ENCODE measurements at places on chromosomes 1 and 21. TPM values are rescaled to one million over a fixed set of nuclear protein-coding genes. Genes with fewer than 3 reads are reported as not detected.

- no peak for DNase-seq
Observed at GRCh38 chr1:82260051-82260450, 459.3 kb downstream of the ADGRL2 start.

DNA sequence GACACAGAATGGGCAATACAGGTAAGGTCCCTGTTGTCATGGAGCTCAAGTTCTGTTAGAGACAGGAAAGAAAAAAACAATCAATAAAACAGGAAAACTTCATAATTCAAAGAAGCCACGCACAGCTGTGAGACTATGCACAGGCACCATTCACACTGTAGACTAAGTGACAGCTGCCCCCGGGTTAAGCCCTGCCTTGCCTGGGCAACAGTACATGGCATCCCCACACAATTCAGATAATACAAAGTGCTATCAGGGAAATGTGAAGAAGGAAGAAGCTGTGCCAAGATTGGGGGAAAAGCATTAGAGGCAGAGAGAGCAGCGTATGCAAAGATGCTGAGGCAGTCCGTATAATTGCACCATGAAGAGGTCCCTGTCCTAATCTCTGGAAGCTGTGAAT, 9.0 kb upstream of the KCNE2 start:
- DNase-seq = no peak

DNA sequence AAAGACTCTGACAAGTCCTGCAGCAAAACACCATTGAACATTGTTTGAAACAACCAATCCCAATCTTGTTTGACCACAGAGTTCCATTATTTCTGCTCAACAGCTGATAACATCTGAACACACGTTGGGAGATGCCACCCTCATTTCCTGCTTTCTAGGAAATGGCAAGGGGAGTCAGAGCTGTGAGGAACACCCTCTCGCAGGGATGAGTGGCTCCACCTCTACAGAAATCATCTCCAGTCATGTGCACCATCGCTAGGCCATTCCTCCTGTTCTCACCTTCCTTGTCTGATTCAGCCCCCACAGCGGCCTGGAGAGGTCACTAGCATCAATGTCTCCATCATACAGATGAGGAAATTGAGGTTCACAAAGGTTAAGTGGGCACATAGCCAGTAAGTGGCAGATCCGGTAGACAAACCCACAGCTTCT, 22.4 kb upstream of the RUNX3 start:
- no peak for DNase-seq

DNA sequence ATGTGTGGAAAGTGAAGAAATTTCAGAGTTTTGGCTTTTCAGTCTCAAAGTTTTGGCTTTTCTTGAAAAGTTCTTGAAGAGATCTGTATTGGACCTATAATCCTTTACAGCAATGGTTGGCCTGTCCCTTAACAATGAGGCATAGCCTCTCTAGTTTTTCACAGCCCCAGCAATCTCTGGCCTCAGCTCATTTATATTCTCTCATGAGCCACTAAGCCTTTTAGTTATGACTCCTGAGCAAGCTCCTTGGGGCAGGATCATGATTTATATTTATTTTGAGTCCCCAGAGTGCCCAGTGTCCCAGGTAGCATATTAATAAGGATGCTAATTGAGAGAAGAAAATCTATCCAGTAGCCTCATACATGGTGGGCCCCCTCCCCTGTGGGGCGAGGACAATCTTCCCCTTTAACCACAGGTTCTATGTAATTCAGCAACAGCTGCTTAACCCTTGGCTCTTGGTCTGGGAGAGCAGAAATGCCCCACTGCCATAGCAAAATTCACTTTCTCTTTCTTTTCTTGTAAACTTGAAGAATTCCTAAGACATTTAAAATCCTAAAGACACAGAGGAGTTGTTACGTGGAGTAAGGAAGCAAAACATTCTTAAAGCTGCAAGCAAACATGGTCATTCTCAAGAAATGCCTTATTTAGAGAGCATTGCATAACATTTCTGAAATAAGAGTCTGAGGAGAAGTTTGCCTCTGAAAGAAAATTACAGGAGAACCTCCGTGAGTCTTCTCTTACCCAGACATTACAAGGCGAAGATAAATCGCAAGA, 6.3 kb downstream of the NGF start:
- no peak for DNase-seq

The HTR1D gene
- polyA plus RNA-seq = 0.23 TPM

GRCh38 chr1:40258445-40258769, 371 bp downstream of the ZMPSTE24 start:
- DNase-seq = peak; percentile 11

The HTR6 gene
- 1.6 TPM for polyA plus RNA-seq

DNA sequence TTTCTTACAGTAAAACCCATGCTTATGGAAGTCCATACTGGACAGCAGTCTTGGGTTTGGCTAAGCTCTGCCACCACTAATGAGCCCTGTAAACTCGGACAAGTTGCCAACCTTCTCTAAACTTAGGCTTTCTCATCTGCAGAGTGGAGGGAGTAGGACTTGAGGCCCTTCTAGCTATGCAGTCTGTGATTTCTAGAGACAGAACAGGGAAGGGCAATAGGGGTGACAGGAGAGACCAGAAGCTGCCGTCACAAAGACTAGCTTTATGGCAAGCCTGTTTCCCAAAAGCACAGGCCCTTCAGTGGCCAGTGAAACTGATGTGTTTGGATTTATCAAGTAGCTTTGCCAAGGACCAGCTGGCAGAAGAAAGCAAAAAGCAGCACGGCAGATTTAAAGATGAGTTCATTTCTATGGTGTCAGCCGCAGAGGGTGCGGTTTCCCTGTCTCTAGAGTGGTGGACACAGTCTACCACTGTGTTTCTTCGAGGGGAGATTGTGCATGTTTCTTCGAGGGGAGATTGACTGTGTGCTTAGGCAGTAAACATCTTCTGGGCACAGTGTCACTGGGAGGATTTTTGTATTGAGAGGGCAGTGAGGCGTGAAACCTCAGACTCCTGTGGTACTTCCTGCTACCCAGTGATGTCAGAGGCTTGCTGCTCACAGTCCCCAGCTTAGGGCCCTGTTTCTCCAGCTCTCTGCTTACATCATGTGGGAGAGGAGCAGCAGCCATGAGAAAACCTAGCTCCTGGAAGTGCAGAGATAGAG, 119.0 kb downstream of the ROR1 start:
- DNase-seq = peak; percentile 54

DNA sequence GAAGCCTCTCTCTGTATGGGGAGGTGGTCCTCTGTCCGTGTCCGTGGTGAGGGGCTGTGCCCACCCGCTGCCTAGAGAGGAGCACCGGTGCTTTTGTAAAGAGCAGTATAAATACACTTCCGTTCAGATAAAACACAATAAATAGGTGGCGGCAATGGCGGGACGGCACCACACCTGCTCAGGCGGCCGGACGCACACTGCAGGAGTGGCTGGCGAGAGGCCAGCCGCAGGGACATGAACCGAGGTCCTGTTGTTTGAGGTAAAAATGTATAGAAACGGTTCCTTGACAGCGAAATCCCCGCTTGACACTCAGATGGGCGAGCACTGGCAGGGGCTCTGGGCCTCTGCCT, 40.8 kb downstream of the KRTAP10-1 start:
- DNase-seq = no peak

The PAQR6 gene
- 6.0 TPM for polyA plus RNA-seq

DNA sequence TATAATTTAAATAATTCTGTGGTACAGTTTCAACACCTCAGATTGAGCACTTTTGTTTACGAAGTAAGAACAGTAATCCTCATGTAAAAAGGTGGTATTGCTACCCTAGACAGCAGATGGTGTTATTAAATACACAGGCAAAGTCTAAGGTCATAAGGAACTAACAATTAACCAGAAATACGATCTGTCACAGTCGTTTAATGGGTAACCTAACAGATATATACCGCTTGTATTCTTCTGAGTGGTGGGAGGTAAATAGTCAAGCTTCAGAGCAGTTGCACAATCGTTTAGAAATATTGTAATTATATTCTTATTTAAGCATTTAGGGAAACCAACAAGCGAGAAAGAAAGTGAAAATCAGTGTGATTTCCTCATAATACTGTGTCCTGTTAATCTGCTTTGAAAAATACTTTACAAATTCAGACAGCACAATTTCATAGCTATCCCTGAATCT, 9.8 kb upstream of the IRF2BP2 start:
- DNase-seq = peak; percentile 78

GRCh38 chr21:25898671-25899070, 163.9 kb downstream of the GABPA start:
- no peak for DNase-seq

GRCh38 chr1:218817691-218818465, 355.8 kb upstream of the LYPLAL1 start:
- no peak for DNase-seq

GRCh38 chr1:67165468-67166041, 699 bp upstream of the IL23R start:
- no peak for DNase-seq

GRCh38 chr1:159922511-159923202, 2.6 kb downstream of the TAGLN2 start:
- peak; percentile 61 for DNase-seq

DNA sequence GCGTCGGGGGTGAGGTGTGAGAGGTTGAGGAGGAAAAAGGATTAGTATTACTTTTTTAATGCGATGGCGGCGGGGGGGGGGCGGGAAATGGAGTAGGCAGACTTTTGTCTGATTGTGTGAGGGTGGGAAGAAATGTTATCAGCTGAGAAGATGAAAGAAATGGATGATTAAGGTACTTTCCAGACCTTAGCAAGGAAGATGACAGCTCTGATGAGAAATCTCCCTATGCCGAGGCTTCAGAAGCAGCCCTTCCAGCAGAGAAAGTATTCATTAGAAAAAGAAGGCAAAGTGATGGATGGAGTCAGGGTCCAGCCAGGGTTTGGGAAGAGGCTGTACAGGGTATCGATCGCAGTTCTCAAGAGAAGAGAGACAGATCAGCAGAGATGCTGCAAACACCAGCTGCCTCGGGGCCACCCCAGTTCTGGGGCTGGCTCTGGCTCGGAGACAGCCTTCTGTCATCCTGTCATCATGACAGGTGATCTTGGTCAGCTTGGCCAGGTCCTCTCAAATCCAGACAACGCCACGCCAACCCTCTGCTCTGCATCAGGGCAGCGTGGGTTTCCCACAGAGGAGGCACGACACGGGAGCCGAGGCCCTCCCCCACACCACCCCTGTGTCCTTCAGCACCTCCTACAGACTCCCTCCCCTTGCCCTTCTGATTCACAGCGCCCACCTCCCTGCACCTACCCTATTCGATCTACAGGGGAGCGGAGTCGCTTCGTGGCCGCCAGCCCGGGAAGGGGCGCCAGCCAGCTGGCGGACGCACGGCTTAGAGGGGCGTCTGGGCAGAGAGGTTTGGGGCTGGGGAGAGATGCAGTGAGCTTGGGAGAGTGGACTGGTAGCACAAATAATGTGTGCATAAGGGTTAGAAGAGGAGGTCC, 674 bp upstream of the ATXN7L2 start:
- no peak for DNase-seq

DNA sequence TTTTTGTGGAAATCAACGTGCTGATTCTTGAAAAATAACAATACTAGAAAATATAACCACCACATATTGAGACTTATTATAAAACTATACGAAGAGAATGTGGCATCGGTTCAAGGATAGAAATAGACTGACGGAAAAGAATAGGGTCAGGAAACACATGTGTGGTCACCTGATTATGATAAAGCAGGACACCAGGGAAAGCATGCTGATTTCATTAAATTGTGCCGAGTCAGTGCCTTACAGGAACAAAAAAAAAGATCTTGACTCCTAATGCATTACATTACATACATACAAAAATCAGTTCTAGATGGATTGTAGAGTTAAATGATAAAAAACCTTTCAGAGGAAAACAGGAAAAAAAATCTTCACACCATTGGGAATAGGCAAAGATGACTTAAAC, 43.5 kb upstream of the SERPINC1 start:
- no peak for DNase-seq

DNA sequence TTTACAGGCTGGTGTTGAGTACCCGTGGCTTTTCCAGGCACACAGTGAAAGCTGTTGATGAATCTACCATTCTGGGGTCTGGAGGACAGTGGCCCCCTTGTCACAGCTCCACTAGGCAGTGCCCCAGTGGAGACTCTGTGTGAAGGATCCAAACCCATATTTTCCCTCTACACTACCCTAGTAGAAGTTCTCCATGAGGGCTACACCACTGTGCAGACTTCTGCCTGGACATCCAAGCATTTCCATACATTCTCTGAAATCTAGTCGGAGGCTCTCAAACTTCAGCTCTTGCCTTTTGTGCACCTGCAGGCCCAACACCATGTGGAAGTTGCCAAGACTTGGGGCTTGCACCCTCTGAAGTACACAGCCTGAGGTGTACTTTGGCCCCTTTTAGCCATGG, 227.8 kb downstream of the BACH1 start:
- no peak for DNase-seq

DNA sequence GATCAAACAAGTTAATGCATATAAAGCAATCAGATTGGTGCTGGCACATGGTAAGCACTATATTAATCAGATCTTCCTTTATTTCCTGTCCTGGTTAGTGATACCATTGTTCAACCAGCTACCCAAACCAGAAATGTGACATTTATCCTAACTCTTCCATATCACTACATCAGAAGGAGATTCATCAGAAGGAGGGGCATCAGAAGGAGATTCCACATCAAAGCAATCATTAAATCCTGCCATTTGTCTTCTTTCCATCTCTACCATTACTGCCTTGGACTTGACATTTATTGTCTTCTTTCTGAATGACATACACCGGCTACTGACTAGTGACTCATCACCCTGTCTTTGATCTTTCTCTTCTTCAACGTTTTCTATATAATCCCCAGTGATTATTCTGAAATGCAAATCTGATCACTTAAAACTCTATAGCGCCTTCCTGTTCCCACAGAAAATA, 75.0 kb downstream of the DNM3 start:
- DNase-seq = no peak
